M059J (cell line): ENCODE measurements at places on chromosomes 6 and 20.

DNA sequence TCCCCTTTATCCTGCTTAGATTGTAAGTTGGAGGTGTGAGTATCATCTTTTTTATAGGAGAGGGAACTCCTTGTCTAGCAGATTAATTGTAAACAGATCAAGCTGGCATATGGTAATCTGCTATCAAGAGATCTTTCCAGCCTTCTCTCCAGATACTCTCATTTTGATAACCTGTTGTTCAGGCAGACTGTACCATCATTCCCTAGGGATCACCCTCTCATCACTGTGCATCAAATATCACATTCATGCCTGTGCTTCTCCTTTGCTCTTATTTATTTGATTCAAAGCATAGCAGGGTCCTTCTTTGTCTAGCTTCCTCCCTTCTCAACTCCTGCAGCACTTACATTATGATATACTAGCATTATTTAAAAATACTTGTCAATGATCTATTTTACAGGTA is 73.8 kb downstream of the LRRC1 start:
- no peak for DNase-seq

GRCh38 chr6:126546541-126547120 is 206.7 kb downstream of the CENPW start:
- DNase-seq, result peak; percentile 16

GRCh38 chr6:105774247-105774646 is 311.9 kb upstream of the PRDM1 start:
- DNase-seq, result no peak

DNA sequence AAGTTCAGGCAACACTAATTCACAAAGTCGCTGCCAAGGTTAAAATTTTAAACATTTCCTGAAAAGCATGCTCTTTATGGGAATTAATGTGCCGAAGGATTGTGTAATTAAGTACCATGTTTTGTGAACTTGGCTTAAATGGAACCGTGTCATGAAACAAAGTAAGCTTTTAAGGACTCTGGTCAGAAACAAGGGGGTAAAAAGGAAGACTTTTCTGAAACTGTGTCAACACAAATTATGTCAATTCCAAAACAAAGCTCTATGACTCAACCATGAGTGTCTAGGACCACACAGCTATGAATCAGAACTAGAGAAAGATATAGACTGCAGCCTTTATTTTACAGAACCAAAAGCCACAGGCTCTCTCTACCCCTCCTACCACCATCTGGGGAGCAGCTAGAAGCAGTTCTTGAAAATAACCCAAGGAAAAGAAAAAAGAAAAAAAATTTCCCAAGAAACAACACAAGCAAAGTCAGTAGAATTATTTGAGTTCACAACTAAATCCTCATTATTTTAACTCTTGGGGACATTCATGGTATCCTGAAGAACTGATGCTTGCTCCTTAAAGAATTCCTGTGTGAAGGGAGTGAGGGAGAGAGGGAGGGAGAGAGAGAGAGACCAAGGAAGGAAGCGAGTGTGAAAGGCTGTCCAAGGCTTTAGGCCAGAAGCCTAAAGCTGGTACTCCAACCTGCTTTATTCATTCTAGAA is 81.9 kb downstream of the ZMYND8 start:
- DNase-seq, result peak; percentile 98

- peak; percentile 13 for DNase-seq
Observed at GRCh38 chr6:45256697-45257695, 71.1 kb upstream of the RUNX2 start.

GRCh38 chr20:63463400-63464288 is 8.8 kb downstream of the KCNQ2 start:
- no peak for DNase-seq

DNA sequence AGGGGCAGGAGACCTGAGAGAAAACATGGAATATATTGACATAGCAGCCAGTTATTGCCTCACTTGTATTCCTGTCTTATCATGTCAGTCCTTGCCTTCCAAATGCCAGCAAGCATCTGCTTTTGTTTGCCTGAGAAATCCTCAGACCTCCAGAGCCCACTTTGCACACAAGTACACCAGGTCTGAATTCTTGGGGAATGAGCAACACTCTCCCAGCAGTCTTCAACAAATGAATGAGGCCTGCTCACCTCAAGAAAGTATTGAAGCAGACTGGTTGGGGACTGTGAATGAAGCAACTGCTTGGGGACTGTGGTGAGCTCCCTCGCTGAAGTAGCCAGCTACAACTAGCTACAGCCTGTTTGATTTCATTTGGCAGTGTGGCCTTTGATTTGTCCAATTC is 172.8 kb upstream of the SPTLC3 start:
- DNase-seq, result no peak

DNA sequence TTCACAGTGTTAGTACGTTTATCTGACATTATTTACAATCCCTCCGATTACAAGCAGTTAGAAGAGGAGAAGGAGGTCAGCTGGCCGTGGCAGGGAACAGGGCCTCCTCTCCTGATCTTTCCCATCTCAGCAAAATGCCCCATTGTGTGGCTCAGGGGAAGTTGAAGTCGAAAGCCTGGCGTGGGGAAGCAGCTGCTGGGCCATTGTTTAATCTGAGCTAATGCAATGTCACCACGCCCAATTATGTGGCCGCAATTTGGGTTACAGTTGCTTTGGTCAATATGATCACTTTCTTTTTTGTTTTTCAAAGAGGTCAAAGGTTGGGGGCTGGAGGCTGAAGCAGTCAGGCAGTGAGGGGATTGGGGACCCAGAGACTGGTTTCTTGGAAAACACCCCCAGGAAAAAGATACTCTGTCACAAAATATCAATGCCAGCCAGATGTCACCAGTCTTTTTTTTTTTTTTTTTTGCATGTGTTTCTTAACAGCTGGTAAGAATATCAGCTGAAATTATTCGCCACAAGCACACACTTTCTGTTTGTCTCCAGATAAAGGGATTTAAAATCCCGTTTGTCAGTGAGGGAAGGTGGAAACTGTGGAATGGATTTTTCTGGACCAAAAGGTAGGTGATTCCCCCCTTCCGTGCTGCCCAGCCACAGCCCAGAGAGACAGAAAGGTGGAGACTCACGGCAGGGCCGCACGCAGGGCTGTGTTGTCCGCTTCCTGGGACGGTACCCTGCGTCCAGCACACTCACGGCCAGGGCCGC is 24.6 kb downstream of the DLL1 start:
- DNase-seq, result no peak

DNA sequence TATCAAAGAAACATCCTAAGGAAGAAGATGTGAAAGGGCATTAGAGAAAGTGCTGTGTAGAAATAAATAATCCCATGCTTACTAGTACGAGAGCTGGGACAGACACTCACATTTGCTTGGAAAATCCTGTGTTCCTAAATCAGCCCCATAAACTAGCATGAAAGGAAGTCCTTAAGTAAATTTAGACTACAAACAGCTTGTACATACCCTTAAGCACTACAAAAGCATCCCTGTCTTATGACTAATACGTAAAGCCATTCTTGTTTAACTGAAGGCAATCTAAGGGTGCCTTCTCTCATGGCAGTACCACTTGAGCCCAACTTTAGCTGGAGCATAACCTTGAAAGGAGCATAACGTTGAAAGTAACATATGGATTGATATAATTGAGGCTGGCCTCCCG is 15.4 kb upstream of the FOXQ1 start:
- DNase-seq, result peak; percentile 79

- DNase-seq, result peak; percentile 53
Observed at GRCh38 chr20:53839423-53840176, 230.8 kb downstream of the BCAS1 start.

- DNase-seq, result peak; percentile 26
Observed at GRCh38 chr6:154039231-154039842, at the start of gene OPRM1. TSS of gene OPRM1 (plus strand) at chr6:154039240. CDS start at chr6:154039545, 305 bp downstream.

- DNase-seq, result no peak
Observed at GRCh38 chr6:104969108-104969507, 12.2 kb downstream of the LIN28B start.

- peak; percentile 32 for DNase-seq
Observed at GRCh38 chr20:38723017-38723847, 1.1 kb upstream of the SLC32A1 start.

DNA sequence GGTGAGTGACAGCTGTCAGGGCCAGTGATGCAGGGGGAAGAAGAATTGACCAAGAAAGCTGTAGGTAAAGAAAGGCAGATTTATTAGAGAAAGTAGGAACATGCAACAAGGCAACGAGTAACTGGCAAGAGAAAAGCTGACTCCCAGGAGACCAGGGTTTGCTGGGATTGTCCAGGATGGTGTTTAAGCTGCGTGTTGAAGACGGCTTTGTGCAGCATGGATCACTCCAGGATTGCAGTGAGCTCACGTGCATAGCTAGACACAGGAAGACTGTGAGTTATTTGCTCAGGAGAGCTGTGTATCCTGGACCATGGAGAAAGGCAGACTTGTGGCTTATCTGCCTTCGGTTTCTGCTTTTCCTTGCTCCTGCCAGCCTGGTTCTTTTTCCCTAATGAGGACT is 87.6 kb downstream of the TTLL2 start:
- DNase-seq, result no peak

DNA sequence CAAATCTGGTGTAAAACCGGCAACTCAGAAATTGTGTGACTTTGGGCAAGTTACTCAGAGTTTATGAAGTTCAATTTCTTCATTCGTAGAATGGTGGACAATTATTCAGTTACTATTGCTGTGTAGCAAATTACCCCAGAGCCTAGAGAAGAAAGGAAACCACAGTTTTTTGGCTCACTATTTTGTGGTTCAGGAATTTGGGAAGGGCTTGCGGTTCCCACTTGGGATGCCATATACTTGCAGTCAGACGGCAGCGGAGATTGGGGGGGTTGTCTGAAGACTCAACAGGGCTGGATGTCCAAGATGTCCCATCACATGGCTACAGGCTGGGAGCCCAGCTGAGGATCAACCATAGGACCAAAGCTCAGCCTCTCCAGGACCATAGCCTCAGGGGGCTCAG is 108.1 kb downstream of the PCSK2 start:
- no peak for DNase-seq

GRCh38 chr6:54307439-54307910 is 766 bp upstream of the TINAG start:
- DNase-seq, result no peak

GRCh38 chr20:4066551-4066950 is 51.2 kb upstream of the RNF24 start:
- no peak for DNase-seq
